Fibroblast of lung (primary cell): ENCODE measurements at places on chromosomes 1 and 21. TPM values are rescaled to one million over a fixed set of nuclear protein-coding genes. Genes with fewer than 3 reads are reported as not detected.

SPRR4 gene
- not detected in 2 replicates for total RNA-seq

BNIPL gene
- under 0.01 and 0.33 TPM in 2 replicates for total RNA-seq

CCDC27 gene
- not detected in 2 replicates for total RNA-seq

DNA sequence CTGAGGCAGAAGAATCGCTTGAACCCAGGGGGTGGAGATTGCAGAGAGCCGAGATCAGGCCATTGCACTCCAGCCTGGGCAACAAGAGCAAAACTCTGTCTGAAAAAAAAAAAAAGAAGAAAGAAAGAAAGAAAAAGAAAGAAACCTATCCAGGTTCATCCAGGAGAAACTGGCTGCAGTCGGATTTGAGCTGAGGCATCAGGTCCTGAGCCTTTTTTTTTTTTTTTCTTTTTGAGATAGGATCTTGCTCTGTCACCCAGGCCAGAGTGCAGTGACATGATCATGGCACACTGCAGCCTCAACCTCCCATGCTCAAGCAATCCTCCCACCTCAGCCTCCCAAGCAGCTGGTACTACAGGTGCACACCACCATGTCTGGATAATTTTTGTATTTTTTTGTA is 22.5 kb upstream of the LUZP1 start:
- no peaks in the 10 kb centered on the region for H3K36me3 ChIP-seq
- H3K27ac ChIP-seq, result no peak overlapping the region
- peaks cover 7% of the 10 kb centered on the region for H3K4me1 ChIP-seq
- no peak for DNase-seq

- H3K27me3 ChIP-seq, result no peaks in the 10 kb centered on the region
- H3K4me3 ChIP-seq, result no peak overlapping the region
- H3K27ac ChIP-seq, result no peak overlapping the region
- DNase-seq, result no peak
- H3K36me3 ChIP-seq, result no peaks in the 10 kb centered on the region
Observed at GRCh38 chr1:54069791-54070170, 16.4 kb downstream of the TCEANC2 start.

- no peak overlapping the region for H3K4me3 ChIP-seq
- peaks cover 4% of the 10 kb centered on the region for H3K27me3 ChIP-seq
- no peaks in the 10 kb centered on the region for H3K36me3 ChIP-seq
- no peaks in the 10 kb centered on the region for H3K4me1 ChIP-seq
- no peak for DNase-seq
- H3K27ac ChIP-seq, result no peak overlapping the region
Observed at GRCh38 chr1:162256287-162256686, 120.4 kb downstream of the SPATA46 start.

- H3K4me3 ChIP-seq, result no peak overlapping the region
- no peaks in the 10 kb centered on the region for H3K4me1 ChIP-seq
- DNase-seq, result no peak
- no peaks in the 10 kb centered on the region for H3K36me3 ChIP-seq
Observed at GRCh38 chr1:8639148-8639547, 178.3 kb downstream of the RERE start.
